Brain microvascular endothelial cell (primary cell): ENCODE measurements at places on chromosomes 16 and 17.

- no peak for DNase-seq
Measured at GRCh38 chr16:19644877-19645276, 73.2 kb downstream of the KNOP1 start.

GRCh38 chr16:69324013-69324531 lies 6.3 kb downstream of the PDF start:
- DNase-seq = no peak

DNA sequence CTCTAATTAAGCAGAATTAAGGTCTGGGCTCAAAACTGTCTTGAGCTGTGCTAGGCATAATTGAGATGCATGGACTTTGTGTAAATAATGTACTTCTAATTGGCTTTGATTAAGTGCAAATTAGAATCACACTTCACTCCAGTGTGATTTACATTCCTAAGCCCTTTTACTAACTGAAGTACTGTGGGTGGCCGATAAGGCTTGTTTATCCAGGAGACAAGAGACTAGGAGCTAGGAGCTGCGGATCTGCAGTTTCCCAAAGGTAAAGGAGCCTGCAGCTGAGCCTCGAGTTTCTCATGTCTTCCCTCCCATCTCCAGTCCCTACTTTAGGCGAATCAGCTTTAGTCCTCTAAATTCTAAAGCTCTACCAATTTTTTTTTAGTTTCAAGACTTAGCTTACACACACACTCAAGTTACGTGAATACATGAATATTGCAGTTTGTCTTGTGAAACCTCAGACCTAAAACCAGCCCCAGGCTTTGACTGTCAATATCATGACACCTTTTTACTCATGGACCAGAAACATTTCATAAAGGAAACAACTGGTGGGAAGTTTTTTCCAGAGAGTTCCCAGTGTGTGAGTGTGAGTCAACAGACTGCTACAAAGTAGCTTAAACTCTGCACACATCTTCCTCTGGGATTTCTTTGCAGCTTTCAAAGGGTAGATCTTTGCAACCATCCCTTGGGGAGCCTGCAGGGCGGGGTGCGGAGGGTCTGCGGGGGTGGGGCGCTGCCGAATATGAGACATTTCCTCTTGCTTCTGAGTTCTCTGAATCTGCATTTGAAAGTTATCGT lies 113.9 kb upstream of the TBX2 start:
- peak; percentile 90 for DNase-seq

GRCh38 chr17:43226393-43226792 lies 2.0 kb downstream of the CCDC200 start:
- DNase-seq = no peak

DNA sequence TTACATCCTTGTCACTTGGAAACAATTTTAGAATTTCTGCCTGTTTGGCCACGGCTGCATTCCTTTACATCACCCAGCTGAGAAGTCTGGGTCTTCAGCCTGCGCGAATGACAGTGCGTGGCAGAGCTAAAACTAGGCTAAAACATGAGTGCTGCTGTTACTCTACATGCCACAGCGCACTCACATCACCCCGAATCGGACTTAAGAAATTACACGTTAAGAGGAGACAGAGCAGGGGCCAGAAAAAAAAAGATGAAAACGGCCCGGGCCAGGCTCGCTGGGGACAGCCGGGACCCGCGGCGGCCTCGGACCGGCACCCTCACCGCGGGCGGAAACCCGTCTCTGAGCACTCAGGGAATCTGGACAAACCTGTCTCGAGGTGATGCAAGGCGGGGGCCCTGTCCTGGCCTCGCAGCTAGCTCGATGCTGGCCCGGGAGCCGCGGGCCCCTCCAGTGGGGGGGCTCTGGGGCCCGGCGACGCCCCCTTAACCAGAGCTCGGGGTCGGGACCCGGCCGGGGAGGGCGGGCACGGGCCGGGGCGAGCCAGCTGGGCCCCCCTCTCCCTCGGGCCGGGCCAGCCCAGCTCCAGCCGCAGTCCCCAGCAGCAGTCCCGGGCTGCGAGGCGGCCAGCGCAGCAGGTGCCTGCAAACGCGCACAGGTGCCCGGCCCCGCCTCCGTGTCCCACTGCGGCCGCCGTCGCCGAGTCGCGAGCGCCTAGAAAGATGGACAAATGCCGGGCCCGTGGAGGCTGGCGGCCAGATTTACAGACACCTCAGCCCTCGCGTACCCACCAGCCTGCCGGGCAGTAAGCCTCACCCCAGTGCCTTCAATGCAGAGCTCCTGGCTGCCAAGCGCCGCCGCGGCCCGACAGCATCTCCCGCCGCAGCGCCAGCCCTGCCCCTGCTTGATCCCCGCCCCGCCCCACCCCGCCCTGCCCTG lies at the start of gene AKTIP:
AKTIP (minus strand) TSS at position 879 of the 939 bp plus-strand sequence. CDS start 2,950 bp downstream, outside the sequence.
- DNase-seq = peak; percentile 36

DNA sequence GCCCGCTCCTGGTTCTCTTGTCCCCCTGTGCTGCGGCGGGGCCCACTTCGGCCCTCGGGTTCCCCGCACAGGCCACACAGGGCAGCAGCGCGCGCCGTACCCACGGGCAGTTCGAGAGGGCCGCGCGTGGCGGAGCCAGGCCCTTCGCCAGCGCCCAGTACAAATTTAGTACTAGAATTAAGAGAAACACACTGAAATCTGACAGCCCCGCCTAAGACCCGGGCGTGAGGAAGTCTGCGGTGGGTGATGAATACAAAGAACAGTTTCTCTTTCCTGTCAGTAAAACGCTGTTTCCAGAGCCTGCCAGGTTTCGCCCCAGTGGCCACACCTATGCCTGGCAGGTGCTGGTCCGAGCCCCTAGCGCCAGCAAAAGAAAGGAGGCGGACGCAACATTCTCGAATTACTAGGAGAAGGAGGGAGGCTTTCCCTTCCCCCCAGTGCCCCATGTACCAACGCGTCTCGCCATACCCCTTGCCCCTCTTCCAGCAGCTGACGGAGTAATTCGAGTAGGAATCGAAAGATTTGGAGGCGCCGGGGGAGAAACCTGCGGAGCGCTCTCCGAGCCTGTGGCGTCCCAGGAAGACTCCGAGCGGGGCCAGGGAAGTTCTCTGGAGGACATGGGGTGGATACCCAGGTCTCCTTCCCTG lies 591 bp upstream of the SLFN5 start:
- peak; percentile 39 for DNase-seq

GRCh38 chr17:6870841-6871240 lies 39.3 kb upstream of the TEKT1 start:
- DNase-seq = no peak

- no peak for DNase-seq
Measured at GRCh38 chr17:51353296-51353695, 93.0 kb downstream of the UTP18 start.
